ENCODE measurements at places on chromosomes 12 and 14.

GRCh38 chr12:123576611-123577010 is 7.7 kb upstream of the TMED2 start:
- DNase-seq: no peak

- no peak for DNase-seq
Observed at GRCh38 chr12:131449027-131449426, 261.9 kb upstream of the SFSWAP start.

DNA sequence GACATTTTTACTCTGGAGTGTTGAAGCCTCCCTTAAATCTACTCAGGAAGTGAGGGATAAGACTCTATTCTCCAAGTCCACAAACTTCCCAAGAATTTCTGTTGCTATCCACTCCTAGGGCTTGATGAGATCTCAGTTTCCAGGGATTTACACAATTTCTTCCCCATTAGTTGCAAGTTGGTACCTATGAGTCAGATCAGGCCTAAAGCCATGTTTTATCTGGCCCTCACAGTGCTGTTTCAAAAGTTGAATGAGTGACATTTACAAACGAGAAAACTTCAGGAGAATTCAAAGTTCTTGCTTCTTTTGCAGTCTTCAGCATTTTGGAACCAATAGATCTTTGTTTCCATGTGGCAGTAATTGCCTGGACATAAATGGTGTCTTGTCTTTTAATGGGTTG is 156.4 kb upstream of the SYT10 start:
- no peak for DNase-seq

DNA sequence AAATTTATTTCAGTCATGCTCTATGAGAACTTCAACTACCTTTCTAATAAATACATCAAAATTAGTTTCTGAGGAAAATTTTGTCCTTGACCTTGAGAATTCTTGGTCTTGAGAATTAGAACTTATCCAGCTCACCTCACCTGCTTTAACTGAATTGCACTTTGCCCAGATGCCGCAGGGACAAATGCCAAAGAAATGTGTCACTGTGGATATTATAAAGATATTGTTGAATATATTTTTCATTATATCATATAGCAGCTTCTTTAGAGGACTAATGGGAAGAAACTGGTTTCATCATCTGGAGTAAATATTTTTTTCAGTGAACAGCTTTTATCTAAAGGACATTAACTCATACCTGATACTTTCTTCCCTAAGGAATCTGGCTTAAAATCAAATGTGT is 54.1 kb downstream of the LRP6 start:
- no peak for DNase-seq

GRCh38 chr12:3259973-3260372 is 182.8 kb downstream of the TSPAN9 start:
- no peak for DNase-seq

DNA sequence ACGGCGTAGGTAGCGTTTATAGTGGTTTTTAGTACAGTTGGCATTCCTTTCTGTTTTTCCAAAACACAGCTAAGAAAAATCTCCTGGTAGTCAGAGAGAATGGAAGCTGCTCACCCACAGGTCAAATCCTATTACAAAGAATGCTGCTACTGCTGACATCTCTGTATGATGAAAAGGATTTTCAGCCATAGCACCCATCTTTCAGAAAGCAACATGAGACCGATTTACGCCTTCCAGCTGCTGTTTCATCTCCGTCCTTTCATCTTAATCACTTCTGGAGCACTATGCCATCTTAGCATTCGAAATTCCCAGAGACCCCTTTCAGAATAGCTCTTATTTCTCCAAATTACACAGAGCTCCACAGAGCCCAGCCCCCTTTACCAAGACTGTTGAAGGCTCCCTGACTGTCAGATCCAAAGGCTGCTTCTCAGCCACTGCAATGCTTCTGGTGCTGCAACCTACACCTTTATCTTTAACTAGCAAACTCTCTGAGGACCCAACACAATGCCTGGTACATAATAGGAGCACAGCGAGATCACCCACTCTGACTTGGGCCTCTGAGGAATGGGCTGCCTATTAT is 211.8 kb downstream of the NEDD1 start:
- no peak for DNase-seq

- DNase-seq: no peak
Observed at GRCh38 chr12:26810330-26810729, 22.7 kb downstream of the ITPR2 start.

DNA sequence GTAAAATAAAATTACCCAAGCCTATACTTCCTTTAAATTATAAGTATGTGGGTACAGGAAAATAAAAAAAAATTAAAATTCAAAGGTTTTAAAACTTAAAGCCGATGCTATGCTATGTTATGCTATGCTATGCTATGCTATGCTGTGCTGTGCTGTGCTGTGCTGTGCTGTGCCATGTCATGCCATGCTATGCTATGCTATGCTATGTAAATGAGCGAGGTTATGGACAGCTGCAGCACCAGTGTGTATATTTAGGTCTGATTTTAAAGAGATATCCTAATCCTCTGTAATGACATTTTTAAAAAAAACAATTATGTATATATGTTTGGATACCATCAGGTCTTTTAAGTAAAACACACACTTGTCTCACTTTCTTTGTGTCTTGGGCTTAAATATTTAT is 1822.0 kb upstream of the SEL1L start:
- DNase-seq: no peak

- no peak for DNase-seq
Observed at GRCh38 chr12:106883426-106883825, 72.3 kb upstream of the TMEM263 start.

GRCh38 chr14:102503641-102504327 is 5.8 kb downstream of the ANKRD9 start:
- no peak for DNase-seq

GRCh38 chr12:49976557-49976956 is 3.8 kb downstream of the AQP6 start:
- DNase-seq: no peak
